ENCODE measurements at places on chromosomes 1 and 21. TPM values are rescaled to one million over a fixed set of nuclear protein-coding genes. Genes with fewer than 3 reads are reported as not detected.

PUM1 gene
- total RNA-seq = 124 TPM

XCL2 gene
- total RNA-seq = not detected

TMEM82 gene
- 11.5 TPM for total RNA-seq

FCAMR gene
- total RNA-seq = 0.56 TPM

HES5 gene
- total RNA-seq = 2.5 TPM

PKN2 gene
- total RNA-seq = 41.1 TPM

KLHDC9 gene
- 10.1 TPM for total RNA-seq

OR2T8 gene
- total RNA-seq = not detected

FAAP20 gene
- 53.7 TPM for total RNA-seq

FYB2 gene
- 0.66 TPM for total RNA-seq

S100A4 gene
- 83.8 TPM for total RNA-seq

PADI4 gene
- total RNA-seq = not detected

GRCh38 chr1:207343675-207344074, 22.2 kb downstream of the CD55 start:
- DNase-seq = no peak
- H3K4me1 ChIP-seq = no peaks in the 10 kb centered on the region
- H3K36me3 ChIP-seq = no peaks in the 10 kb centered on the region
- H3K27ac ChIP-seq = no peak overlapping the region
- H3K27me3 ChIP-seq = no peaks in the 10 kb centered on the region

GRCh38 chr1:107954719-107955415, 10.1 kb downstream of the VAV3 start:
- no peaks in the 10 kb centered on the region for H3K36me3 ChIP-seq
- H3K4me3 ChIP-seq = no peak overlapping the region
- H3K4me1 ChIP-seq = no peaks in the 10 kb centered on the region
- no peak for DNase-seq

DNA sequence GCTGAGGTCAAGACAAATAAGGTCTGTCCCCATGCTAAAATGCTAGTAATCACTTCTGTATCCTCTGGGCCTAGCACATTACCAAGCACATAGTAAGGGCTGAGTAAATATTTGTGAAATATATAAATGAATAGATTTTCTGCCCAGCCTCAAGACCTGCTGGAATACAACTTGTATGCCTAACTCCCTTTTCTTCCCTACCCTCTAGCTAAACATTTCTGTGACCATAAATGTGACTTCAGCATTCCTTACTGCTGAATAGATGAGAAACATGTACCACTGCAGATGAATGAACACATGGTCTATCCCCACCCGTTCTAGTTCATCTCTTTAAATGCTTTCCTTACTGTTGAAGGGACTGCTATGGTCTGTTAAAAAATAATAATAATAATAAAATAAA, 209.0 kb upstream of the HOOK1 start:
- DNase-seq = no peak
- no peaks in the 10 kb centered on the region for H3K27me3 ChIP-seq
- H3K4me3 ChIP-seq = no peak overlapping the region
- H3K4me1 ChIP-seq = no peaks in the 10 kb centered on the region
- no peaks in the 10 kb centered on the region for H3K36me3 ChIP-seq

- peaks cover 22% of the 10 kb centered on the region for H3K27me3 ChIP-seq
- H3K36me3 ChIP-seq = no peaks in the 10 kb centered on the region
- peak; percentile 40 for DNase-seq
Measured at GRCh38 chr21:46097336-46098293, at the start of gene COL6A2. COL6A2 (plus strand) TSS chr21:46098112.

DNA sequence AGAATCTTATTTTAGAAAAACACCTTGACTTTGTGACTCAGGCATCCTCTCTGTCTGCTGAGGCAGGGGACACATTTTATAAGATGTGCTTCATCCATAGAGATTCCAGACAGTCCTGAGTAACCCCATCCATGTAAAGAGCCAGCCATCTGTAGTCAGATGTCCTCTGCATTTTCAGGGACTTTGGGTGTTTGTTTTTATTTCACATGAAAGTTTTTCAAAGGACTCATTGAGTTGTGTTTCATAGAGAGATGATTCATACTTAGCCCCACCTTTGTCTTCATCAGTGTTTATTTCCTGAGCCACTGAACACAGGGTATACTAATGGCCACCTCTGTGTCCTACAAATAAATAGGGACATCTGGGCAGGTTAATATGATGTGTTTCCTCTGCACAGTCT, 280.4 kb downstream of the CACNA1E start:
- H3K36me3 ChIP-seq = no peaks in the 10 kb centered on the region
- no peaks in the 10 kb centered on the region for H3K4me1 ChIP-seq
- H3K27ac ChIP-seq = no peak overlapping the region
- H3K27me3 ChIP-seq = no peaks in the 10 kb centered on the region

- no peak overlapping the region for H3K4me3 ChIP-seq
- DNase-seq = peak; percentile 32
- no peaks in the 10 kb centered on the region for H3K36me3 ChIP-seq
- H3K27me3 ChIP-seq = no peaks in the 10 kb centered on the region
- no peak overlapping the region for H3K27ac ChIP-seq
Measured at GRCh38 chr1:160046494-160047110, 14.8 kb upstream of the PIGM start.

GRCh38 chr1:220804202-220804586, 17.5 kb downstream of the MTARC1 start:
- H3K4me1 ChIP-seq = no peaks in the 10 kb centered on the region
- no peak overlapping the region for H3K4me3 ChIP-seq
- no peaks in the 10 kb centered on the region for H3K36me3 ChIP-seq
- H3K27me3 ChIP-seq = no peaks in the 10 kb centered on the region
- no peak for DNase-seq
- H3K27ac ChIP-seq = peak overlapping the region; percentile 39

- no peak for DNase-seq
- H3K36me3 ChIP-seq = no peaks in the 10 kb centered on the region
- H3K4me3 ChIP-seq = no peak overlapping the region
- no peaks in the 10 kb centered on the region for H3K27me3 ChIP-seq
Measured at GRCh38 chr1:244112636-244113035, 61.6 kb downstream of the ZBTB18 start.

GRCh38 chr1:89047734-89048133, 17.3 kb downstream of the GBP1 start:
- H3K4me3 ChIP-seq = no peak overlapping the region
- no peak overlapping the region for H3K27ac ChIP-seq
- H3K36me3 ChIP-seq = no peaks in the 10 kb centered on the region
- no peaks in the 10 kb centered on the region for H3K4me1 ChIP-seq

- no peak overlapping the region for H3K4me3 ChIP-seq
- no peaks in the 10 kb centered on the region for H3K36me3 ChIP-seq
Measured at GRCh38 chr1:185015631-185016030, 29.7 kb upstream of the RNF2 start.

GRCh38 chr1:31920956-31921355, 17.2 kb downstream of the PTP4A2 start:
- DNase-seq = no peak
- peak overlapping the region; percentile 25 for H3K27ac ChIP-seq
- peaks cover 22% of the 10 kb centered on the region for H3K4me1 ChIP-seq
- no peaks in the 10 kb centered on the region for H3K36me3 ChIP-seq
- no peaks in the 10 kb centered on the region for H3K27me3 ChIP-seq
- H3K4me3 ChIP-seq = no peak overlapping the region

DNA sequence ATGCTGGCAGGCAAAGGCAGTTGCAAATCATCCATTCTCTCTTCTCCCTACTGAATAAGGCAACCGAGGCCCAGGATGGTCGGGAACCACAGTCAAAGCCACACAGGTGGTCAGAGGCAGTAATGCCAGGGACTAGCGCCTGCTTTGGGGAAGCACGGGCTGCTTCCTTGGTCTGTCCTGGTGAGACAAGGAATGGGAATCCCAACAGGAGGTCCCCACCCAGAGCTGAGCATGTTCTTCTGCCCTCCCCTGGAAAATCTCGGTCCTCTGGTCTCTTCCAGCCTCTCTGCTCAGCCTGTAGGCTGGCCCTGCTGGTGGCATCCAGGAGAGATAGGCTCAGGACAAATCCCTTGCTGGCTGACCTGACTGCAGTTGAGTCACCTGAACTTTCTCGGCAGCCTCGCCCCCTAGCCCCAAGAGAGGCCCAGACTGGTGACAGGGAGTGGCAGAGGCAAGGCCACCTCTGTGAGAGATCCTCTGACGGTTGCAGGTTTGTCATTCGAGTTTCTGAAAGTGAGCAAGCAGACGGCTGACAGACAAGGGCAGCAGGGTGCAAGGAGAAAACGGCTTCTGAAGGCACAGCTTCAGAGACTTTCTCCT, 5.8 kb downstream of the OLIG1 start:
- no peak overlapping the region for H3K4me3 ChIP-seq
- no peak overlapping the region for H3K27ac ChIP-seq
- peaks cover 29% of the 10 kb centered on the region for H3K27me3 ChIP-seq
- DNase-seq = no peak

DNA sequence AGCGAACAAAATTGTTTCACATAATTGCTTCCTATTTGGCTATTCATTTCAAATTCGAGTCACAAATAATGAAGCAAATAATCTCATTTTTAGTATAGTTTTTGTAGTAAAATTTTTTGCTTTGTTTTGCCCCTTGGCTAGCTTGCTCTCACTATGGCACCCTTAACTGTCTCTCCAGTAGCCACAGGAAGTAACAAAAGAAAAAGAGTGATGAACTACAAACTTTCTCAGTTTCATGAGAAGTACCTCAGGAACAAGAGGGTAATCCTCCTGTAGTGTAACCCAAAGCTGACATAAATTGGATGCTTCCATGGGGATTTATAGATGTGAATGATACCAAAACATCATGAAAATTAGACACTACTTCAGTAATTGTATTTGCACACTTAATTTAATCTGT, 242.9 kb downstream of the BARHL2 start:
- H3K27me3 ChIP-seq = no peaks in the 10 kb centered on the region
- no peaks in the 10 kb centered on the region for H3K36me3 ChIP-seq
- no peak overlapping the region for H3K4me3 ChIP-seq
- no peak for DNase-seq
- no peaks in the 10 kb centered on the region for H3K4me1 ChIP-seq
- H3K27ac ChIP-seq = no peak overlapping the region

GRCh38 chr1:77978969-77979876, at the start of gene FUBP1:
FUBP1 (minus strand) TSS chr1:77979072; CDS start chr1:77979004, 68 bp downstream.
- H3K36me3 ChIP-seq = peaks cover 3% of the 10 kb centered on the region
- peak within 1 kb of the TSS; percentile 58 for H3K4me3 ChIP-seq
- H3K27ac ChIP-seq = peak within 1 kb of the TSS; percentile 98
- no peaks in the 10 kb centered on the region for H3K27me3 ChIP-seq
- H3K4me1 ChIP-seq = peaks cover 14% of the 10 kb centered on the region

- no peaks in the 10 kb centered on the region for H3K27me3 ChIP-seq
- no peaks in the 10 kb centered on the region for H3K4me1 ChIP-seq
- H3K27ac ChIP-seq = no peak overlapping the region
- no peaks in the 10 kb centered on the region for H3K36me3 ChIP-seq
- no peak overlapping the region for H3K4me3 ChIP-seq
Measured at GRCh38 chr21:34639250-34639649, 24.3 kb upstream of the RCAN1 start.

- no peak overlapping the region for H3K4me3 ChIP-seq
- no peaks in the 10 kb centered on the region for H3K36me3 ChIP-seq
- H3K4me1 ChIP-seq = no peaks in the 10 kb centered on the region
- DNase-seq = no peak
- H3K27ac ChIP-seq = no peak overlapping the region
Measured at GRCh38 chr21:19523746-19524145, 1120.2 kb upstream of the TMPRSS15 start.

DNA sequence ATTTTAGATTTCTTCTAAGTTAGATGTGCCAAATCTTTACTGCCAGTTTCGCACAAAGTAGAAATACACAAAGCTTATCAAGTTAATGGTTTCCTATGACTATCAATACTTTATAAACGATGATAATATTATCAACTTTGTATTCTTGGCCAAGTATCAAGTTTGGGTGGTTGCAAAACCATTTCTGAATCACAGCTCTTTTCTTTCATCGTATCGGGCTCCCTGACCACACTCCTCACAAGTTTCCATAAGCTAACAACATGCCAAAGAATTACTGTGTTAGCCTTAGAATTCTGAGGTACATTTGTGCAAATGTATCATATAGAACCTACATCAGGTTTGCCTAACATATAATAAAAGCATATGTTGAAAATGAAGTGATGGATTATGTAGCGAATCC, 311.0 kb downstream of the KCTD3 start:
- H3K4me1 ChIP-seq = no peaks in the 10 kb centered on the region
- H3K4me3 ChIP-seq = no peak overlapping the region
- H3K27ac ChIP-seq = no peak overlapping the region
- no peak for DNase-seq

- H3K4me3 ChIP-seq = no peak overlapping the region
- H3K36me3 ChIP-seq = no peaks in the 10 kb centered on the region
- peaks cover 20% of the 10 kb centered on the region for H3K27me3 ChIP-seq
Measured at GRCh38 chr1:39080269-39080826, 54.2 kb downstream of the NDUFS5 start.

- no peak overlapping the region for H3K27ac ChIP-seq
- H3K36me3 ChIP-seq = no peaks in the 10 kb centered on the region
- no peak for DNase-seq
Measured at GRCh38 chr1:27235827-27236226, 1.4 kb downstream of the WDTC1 start.

DNA sequence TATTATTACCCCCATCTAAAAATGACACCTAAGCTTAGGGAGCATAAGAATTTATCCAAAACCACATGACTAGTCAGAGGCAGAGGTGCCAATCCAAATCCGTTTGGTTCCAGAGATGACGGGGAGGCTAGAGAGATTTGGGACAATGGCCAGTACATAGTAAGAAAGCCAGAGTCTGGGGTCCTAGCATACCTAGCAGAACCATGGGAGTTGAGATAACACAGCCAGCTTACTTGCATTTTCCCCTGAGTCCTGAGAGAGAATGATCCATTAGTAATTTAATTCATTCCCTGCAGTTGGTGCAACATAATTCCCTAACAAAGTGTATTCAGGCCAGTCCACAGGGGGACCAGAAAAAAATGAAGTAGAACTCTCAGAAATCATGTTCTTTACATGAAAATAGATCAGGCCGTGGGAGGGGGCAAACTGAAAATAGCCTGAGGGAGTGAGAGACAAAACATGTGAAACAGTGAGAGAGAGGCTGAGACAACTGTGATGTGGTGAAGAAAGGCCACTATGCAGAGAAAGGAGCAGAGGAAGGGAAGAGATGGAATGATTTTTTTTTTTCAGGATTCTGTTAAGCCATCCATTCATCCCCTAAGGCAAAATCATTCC, 243.3 kb downstream of the BRINP2 start:
- H3K4me3 ChIP-seq = no peak overlapping the region
- no peak overlapping the region for H3K27ac ChIP-seq
- H3K36me3 ChIP-seq = no peaks in the 10 kb centered on the region
- no peak for DNase-seq
- no peaks in the 10 kb centered on the region for H3K27me3 ChIP-seq

DNA sequence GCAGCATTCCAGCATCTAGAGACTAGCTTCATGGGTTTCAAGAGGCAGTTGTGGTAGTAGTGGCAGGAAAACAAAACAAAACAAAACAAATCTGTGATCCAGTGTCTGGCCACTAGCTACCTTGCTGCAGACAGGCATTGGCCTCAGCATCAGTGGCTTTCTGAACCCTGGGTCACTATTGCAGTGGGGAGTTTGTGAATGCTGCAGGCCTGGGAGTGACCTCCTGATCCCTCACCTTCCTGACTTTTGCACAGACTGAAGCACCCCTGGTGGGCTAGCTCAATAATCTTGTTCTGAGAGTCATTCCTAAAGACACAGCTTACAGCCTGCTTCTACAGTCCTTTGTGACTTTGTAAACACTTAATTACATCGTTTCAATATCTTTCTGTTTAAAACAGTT, 24.9 kb upstream of the APCS start:
- H3K36me3 ChIP-seq = no peaks in the 10 kb centered on the region
- H3K4me1 ChIP-seq = no peaks in the 10 kb centered on the region
- DNase-seq = no peak
- H3K4me3 ChIP-seq = no peak overlapping the region

- no peaks in the 10 kb centered on the region for H3K27me3 ChIP-seq
- peak overlapping the region; percentile 83 for H3K4me3 ChIP-seq
- H3K4me1 ChIP-seq = peaks cover 34% of the 10 kb centered on the region
- peak overlapping the region; percentile 94 for H3K27ac ChIP-seq
- H3K36me3 ChIP-seq = no peaks in the 10 kb centered on the region
Measured at GRCh38 chr1:155003766-155004351, 1.3 kb downstream of the ZBTB7B start.

Data from colonic mucosa (tissue), 4 donors.